ENCODE measurements at places on chromosomes 1 and 21.

GRCh38 chr1:5856246-5856815, 135.9 kb downstream of the NPHP4 start:
- no peak for DNase-seq

DNA sequence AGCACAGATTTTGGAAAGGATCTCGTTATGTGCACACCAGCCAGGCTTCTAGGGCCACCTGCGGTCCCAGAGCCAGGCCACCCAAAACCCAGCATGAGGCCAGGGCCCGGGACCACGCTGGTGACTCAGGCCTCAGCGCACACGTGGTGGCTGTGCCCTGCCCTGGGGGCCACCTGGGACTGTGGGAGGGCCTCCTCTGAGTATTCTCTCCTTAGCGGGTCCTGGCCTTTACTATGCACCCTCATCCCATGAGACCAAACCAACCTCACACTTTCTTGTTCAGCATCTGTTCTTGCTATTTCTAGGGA, 9.9 kb downstream of the WNT9A start:
- DNase-seq = no peak

DNA sequence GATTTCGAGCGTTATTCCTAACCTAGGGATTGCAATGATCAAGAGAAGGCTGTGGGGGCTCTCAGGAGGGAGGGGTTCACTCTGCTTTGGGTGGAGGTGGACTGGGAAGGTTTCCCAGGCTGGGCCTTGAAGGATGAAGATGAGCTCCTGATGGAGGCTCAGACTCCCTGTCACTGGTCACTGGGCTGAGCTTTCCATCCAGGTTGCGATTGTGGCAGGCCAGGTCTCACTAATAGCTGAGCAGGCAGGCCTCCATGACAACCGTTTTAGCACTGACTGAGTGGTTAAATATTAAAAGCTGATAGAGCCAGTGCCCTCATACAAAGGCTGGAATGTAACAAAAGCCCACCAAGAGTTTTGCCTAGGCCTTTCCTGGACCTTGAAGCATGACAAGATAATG, 36.2 kb upstream of the EFCAB14 start:
- DNase-seq = no peak

- DNase-seq = no peak
These were observed 45.5 kb downstream of the RAB3GAP2 start for GRCh38 chr1:220226752-220227151.

DNA sequence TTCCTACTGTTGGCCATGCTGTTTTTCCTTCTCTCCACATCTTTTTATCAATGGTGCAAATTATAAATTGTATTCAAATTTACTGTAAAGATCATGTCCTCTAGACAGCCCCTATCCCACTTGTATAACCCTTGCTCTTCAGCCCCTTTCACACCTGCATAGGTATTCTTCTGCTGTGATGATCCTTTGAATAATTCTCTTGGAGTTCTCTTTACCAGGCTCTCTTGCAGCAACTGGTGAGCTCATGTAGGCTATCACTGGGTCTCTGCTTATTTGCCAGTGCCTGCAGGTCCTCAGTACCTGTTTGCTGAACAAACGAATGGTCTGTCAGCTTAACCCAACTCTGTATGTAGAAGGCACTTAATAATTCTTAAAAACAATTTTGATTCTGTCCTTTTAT, 8.2 kb downstream of the PTPRC start:
- no peak for DNase-seq
